Esophagus muscularis mucosa (tissue), 4 donors: ENCODE measurements at places on chromosomes 3 and 15.

GRCh38 chr3:167671878-167672427, 18.2 kb upstream of the WDR49 start:
- DNase-seq, result no peak

DNA sequence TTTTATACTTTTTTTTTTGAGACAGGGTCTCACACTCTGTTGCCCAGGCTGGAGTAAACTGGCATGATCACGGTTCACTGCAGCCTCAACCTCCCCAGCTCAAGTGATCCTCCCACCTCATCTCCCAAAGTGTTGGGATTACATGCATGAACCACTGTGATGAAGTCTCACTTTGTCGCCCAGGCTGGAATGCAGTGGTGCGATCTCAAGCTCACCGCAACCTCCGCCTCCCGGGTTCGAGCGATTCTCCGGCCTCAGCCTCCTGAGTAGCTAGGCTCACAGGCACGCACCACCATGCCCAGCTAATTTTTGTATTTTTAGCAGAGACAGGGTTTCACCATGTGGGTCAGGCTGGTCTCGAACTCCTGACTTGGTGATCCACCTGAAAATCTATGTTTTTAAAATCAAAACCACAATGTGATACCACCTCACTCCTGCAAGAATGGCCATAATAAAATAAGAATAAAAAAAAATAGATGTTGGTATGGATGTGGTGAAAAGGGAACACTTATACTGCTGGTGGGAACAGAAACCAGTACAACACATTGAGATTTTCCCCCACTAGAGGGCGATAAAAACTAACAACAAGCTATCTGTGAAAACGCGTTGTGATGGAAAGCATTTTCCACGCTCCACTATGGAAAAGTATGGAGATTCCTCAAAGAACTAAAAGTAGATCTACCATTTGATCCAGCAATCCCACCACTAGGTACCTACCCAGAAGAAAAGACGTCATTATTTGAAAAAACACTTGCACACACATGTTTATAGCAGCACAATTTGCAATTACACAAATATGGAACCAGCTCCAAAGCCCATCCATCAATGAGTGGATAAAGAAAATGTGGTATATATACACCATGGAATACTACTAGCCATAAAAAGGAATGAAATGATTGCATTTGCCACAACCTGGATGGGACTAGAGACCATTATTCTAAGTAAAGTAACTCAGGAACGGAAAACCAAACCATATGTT, 26.8 kb upstream of the OCA2 start:
- DNase-seq, result no peak

GRCh38 chr3:46612324-46612723, at the start of gene FAM240A:
Gene FAM240A (plus strand): TSS chr3:46612525. CDS start chr3:46612684, 159 bp downstream.
- DNase-seq, result peak; percentile 60

DNA sequence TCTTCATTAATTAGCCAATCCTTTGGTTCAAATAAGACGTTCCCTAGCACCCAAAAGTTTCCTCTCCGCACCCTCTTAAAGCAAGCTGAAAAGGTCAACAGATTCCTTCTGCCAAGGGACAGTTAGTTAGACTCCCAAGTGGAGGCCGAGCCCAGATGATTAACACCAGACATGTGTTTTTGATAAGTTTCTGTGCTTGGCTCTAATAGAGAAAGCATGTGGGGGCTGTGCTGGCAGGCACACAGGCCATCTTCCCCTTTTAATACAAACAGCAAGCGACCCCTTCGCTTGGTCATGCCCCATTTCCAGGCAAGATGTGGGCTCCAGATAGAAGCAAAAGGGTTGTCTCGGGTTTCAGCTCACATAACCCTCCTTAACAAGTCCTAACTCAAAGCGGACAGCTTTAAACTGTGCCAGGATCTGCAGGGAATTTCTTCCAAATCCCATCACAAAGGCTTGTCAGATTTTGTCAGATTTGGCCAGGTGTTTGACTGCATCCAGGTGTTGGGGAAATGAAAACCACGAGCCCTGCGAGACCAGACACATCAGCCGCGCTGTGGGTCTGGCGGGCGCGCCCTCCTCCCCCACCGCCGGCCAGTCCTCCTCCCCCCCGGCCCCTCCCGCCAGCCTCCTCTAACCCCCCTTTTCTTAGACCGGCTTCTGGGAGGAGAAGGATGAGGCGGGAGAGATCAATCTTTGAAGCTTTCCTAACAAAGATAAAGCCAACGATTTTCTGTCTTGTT, 3.3 kb downstream of the HES1 start:
- DNase-seq, result no peak

- no peak for DNase-seq
Measured at GRCh38 chr15:63856711-63857460, 23.1 kb upstream of the HERC1 start.

GRCh38 chr15:30985081-30985531, 6.3 kb downstream of the MTMR10 start:
- DNase-seq, result no peak

GRCh38 chr15:101057841-101058407, 138.8 kb downstream of the LRRK1 start:
- DNase-seq, result peak; percentile 82

- DNase-seq, result no peak
Measured at GRCh38 chr3:83216919-83217594, 1455.6 kb upstream of the GBE1 start.
